ENCODE measurements at places on chromosomes 3 and 15.
A peak's percentile ranks its signal among the peaks of the same experiment; 100 is the strongest.

DNA sequence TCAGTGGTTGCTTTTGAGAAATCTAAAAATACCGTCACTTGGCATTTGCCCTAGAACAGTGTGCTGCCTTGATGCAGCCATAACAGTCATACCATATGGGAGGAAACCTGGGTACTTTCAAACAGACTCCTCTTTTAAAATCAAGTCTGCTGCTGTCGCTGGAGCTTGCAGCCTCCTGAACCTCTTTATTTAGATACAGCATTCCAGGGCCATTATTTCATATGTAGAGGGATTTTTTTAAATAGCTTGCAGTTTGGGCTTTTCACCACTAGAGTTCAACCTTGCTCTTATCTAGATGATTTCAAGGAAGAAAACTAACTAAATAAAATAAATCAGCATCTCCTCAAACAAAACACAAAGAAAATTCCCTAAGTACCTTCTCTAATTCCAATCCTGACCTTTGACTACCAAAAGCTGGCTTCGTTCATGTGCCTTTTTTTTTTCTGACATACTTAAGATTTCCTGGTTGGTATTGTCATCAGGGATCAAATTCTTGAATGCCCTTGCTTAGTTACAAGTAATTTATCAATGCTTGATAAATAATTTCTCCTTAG is 111.6 kb downstream of the KBTBD8 start:
- DNase-seq: no peak

- no peak for DNase-seq
These were observed 110.9 kb downstream of the EDEM1 start for GRCh38 chr3:5298453-5298852.

GRCh38 chr15:79179108-79179561 is 88.6 kb upstream of the RASGRF1 start:
- no peak for DNase-seq

- no peak for DNase-seq
These were observed 43.0 kb downstream of the BCL2L10 start for GRCh38 chr15:52069559-52069958.

DNA sequence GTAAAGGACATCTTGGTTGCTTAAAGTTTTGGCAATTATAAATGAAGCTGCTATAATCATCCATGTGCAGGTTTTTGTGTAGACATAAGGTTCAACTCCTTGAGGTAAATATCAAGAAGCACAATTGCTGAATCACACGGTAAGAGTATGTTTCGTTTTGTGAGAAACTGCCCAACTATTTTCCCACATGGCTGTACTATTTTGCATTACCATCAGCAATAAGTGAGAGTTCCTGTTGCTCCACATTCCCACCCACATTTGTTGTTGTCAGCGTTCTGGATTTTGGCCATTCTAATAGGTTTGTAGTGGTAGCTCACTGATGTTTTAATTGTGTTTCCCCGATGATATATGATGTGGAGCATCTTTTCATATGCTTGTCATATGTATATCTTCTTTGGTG is 118.5 kb upstream of the KCNMB2 start:
- DNase-seq: no peak

DNA sequence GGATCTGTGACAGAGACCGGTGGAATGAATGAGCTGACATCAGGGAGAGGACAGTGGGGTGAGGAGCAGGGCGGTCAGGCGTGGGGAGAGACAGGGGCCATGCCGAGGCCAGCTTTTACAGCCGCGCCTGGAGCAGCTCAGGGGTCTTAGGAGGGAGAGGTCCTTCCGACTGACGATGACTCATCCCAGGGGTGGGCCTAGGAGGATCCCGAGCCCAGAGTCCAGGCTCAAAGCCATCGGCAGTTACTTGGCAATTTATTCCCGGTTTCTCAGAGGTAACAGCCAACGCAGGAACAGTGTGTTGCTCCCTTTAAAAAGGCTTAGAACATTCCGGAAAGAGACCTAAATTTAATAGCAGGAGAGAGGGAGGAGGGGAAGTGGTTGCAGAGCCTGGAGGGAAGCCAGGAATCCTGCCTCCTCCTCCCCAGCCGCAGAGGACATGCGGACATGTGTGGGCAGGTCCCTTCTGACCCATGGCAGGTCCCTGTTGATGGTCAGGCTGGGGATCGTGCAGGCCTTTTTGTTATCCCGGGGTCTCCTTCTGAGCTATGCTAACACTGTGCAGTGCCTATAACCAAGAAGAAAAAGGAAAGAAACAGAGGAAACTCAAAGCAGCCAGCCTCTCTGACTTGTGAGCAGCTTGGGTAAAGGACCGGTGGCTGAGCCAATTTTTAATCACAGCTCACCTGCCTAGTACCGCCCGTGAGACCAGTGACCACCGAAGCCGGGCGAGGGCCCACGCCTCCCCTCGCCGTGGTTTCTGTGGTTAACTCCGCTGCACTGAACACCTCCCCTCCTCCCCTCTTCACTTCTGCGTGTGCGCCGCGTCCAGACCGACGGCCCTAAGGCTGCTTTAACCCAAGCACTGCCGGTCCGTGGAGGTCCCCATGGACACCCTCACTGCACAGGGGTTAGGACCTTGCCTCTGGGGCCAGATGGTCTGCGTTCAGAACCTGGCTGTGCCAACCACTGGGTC is 392.4 kb upstream of the PROK2 start:
- DNase-seq: no peak

DNA sequence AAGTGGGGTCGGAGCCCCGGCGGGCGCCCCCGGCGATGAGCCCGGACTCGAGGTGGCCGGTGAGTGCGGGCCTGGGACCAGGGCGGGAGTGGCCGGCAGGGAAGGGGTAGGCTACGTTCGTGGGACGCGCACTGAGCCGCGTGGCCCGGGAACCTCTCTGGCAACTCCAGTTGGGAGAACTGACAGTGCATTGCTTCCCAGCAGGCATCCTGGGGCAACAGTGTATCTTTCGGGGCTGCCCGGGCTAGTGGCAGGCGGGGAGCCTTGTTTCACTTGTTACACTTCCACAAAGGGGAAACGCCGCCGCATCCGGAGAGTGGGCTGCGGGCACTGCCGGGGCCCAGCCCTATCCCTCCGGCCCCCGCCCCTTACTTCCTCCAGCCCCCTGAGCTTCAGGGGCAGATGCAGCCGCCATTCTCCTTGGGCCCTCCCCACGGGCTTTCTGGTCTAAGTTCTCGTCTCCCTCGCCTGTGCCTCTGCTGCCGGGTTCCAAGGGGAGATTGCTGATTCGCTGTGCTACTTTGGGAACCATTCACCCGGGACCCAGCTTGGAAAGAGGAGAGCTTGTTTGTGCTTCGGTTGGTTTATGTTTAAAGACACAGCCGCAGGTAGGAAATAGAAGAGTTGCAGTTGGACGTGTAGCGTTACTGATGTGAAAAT is 675 bp downstream of the BRPF1 start:
- peak; percentile 44 for DNase-seq

- DNase-seq: no peak
These were observed 1.0 kb downstream of the UBE2E1 start for GRCh38 chr3:23806534-23807423.

GRCh38 chr15:42160136-42160535 is 3.7 kb upstream of the PLA2G4F start:
- no peak for DNase-seq

GRCh38 chr3:43399034-43399433 is 112.7 kb downstream of the SNRK start:
- no peak for DNase-seq

- no peak for DNase-seq
These were observed 1.2 kb downstream of the NKIRAS1 start for GRCh38 chr3:23915537-23916108.
